Adrenal gland (tissue), 19 donors: ENCODE measurements at places on chromosomes 2 and 18. TPM values are rescaled to one million over a fixed set of nuclear protein-coding genes. Genes with fewer than 3 reads are reported as not detected.

DNA sequence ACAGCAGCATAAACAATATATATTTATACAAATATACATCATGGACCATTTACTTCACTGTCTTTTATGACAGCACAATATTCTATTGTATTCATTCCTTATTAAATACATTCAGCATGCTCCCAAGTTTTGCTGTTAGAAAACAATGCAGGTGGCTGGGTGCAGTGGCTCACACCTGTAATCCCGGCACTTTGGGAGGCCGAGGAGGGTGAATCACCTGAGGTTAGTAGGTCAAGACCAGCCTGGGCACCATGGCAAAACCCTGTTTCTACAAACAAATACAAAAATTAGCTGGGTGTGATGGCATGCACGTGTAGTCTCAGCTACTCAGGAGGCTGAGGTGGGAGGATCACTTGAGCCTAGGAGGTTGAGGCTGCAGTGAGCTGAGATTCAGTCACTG is 39.0 kb downstream of the NPC1 start:
- DNase-seq, result no peak

DNA sequence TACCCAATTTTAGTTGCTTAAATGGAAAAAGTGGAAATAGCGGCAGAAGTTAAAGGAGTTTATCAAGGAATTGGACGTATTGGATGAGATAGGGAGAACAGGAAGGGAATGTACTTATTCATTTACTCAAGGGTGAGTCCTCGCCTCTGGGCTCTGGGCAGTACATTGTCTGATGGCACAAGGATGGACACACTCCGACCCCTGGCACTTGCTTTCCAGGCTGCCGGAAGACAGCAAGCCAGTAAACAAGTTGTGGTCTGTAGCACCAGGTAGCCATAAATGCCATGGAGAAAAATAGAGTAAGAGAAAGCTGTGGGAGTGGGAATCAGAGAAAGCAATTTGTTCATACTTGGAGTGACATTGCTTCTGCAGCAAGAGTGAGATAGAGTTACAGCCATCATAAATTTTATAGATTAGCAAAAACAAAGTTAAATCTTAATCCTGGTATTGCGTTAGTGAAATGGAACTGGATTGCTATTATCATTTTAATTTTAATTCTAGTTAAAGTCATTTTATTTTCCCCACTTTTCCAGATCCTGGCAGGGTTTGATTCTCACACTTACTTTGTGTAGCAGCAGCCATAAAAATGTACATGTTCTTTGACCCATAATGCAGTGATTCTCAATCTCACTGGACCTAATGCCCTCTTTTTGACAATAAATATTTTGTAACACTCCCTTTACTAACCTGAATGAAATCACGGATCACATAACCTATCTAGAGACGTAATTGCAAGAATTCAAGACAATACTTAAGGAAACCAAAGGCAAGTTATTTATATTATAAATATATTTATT is 135.8 kb upstream of the BCL2L11 start:
- no peak for DNase-seq

The IL1RN gene
- not detected for total RNA-seq

DNA sequence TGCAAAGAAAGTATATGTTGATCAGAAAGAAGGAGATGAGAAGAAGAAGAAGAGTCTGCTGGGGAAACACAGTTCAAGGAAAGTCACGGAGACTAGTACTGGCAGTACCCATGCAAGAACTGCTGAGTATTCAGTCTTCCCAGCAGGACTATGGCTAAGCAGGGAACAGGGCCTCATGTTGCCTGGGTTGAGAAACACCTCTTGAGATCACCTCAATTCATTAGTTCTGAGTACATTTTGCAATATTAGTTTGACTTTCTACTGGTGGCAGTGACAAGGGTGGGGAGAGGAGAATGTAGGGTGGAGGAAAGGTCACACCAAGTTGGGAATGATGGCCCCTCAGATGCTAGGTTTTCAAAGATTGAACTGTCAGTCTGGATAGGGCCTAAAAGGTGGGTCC is 50.5 kb downstream of the MRPL33 start:
- no peak for DNase-seq

The NMUR1 gene
- total RNA-seq, result 1.8 TPM

The KANSL1L gene
- 36.3 TPM for total RNA-seq

- no peak for DNase-seq
Measured at GRCh38 chr18:10152475-10152874, 238.7 kb downstream of the VAPA start.

DNA sequence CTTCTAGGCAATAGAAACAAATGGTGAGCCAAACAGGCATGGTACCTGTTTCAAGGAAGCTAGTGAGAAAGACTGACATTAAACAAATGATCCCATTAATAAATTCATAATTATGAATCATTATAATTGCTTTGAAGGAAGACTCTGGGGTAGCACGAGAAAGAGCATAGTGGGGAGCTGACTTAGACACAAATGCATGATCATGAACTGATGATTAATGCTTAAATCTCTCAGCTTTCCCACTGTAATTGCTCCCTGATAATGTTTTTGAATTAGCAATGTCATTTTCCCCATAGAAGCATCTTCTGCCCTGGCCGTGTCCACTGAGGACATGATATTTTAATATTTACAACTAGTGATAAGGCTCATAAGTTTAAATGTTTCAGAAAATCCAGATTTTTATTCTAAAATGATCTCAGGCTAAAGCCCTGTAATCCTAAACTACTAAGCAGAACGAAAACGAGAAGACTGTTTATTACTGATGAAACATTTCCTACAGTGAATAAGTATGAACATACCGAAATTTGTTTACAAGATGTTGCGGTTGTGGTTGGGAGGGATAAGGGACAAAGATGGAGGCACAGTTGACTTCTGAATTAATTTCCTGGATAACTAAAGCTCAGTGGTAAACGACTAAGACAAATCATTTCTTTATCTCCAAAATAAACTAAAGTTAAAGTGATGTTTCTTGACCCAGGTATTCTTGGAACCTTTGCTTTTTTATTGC is 47.3 kb upstream of the TACR1 start:
- DNase-seq, result no peak

The AMER3 gene
- total RNA-seq, result 0.41 TPM

DNA sequence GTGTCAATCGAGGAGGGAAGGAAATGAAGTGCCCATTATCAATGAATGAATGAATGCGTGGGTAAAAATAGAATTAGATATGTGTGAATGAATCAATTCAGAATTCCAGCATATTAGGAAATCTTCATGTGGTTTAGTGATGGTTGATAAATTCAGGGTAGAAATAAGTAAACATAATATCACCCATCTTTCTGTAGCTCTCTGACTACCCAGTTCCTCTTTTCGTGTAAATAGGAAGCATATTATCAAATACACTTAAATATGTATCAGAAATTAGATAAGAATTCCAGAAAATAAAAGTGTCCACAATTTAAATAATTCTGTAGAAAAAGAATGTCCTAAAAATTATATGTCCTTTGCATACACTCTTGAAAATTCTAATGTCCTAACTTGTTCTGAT is 552.9 kb upstream of the LRATD1 start:
- DNase-seq, result no peak

DNA sequence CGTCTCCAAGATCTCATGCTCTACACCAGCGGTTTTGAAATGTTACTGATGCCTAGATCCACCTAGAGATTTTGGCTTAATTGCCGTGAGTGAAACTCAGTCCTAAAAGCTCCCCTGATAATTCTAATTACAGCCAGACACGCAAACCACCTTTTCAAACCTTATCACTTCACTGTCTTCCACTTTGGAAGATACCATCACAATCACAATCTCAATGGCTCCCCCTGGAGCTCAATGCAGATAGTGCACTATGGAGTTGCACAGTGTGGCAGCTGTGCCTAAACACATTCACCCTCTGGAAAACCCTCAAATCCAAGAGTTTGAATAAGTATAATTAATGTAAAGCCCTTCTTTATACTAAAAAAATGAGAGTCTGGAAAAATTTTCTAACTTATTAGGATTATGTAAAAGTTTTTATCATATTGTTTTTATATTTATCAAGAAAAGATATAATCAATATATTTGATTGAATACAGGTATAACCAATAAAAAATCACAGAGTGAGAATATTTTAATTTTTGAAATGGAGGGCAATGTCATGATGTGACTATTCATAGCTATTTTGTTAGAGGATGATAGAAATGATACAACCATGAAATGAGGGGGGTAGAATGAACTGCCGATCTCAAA is 102.9 kb upstream of the SLC8A1 start:
- DNase-seq, result peak; percentile 91

DNA sequence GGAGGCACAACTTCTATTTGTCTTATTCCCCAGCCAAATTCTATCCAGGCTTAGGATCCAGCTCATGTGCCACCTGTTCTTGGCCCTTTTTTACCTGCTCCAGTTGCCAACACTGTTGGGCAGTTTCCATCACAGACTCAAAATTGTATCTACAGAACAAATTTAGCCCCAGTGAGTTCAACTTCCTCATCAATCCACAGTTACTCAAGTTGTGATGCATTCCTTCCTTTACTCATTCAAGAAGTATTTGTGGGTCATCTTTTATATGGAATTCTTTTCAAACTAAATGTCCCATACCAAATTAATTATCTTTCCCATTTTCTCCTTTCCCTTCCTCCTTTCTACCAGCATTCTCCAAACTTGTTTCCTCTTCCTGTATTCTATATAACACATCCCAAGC is 12.7 kb upstream of the DDX18 start:
- DNase-seq, result no peak

The TUBA3D gene
- total RNA-seq, result not detected

DNA sequence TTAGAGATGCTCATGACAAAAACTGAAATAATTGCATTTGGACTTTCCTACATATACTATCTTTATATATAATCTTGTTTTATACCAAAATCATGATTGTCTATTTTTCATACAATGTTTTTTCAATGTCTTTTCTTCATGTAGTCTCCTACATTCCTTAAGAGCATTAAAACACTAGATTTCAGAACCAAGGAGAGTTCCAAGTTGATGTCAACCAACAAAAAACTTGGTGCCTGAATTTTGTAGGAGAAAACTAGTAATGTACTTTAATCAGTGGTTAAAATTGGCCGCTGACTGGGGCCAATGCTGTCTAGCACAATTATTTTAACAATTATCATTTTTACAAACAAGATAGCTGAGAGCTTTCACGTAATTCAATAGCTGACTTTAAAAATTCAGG is 678.8 kb downstream of the DCC start:
- no peak for DNase-seq

The TMEM247 gene
- total RNA-seq, result not detected

The MRPS5 gene
- 60.6 TPM for total RNA-seq

DNA sequence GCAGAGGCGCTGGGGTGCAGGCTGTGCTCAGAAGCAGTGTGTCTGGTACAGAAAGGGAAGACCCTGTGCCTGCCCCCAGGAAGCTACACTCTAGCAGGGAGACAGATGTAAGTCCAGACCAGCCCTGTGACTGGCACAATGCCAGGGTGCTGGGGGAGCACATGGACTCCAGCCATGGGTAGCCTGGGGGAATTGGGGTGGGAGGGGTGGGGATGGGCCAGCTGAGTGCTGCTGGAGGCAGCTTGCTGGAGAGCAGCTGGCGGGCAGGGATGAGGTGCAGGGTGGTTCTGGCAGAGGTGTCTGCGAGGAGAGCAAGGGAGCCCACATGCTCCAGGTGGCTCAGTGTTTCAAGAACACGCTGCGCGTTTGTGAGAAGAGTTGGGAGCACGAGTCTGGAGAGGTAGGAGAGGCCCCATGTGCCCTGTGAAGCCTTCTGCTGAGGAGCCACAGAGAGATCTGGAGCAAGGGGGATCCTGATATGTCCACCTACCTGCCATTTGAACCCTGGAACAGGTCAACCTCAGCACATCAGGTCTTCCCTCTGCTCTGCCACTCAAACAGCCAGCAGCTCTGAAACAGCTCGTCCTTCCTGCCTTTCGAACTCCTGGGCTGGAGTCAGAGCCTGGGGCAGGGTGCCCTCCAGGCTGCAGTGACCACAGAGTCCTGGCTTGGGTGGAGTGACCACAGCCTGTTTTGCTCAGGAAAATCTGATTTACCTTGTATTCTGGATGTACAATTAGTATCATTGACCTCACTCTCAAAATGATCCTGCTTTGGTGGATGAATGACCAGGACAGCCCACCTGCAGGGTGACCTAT is 15.1 kb downstream of the ALLC start:
- no peak for DNase-seq

The BCL11A gene
- total RNA-seq, result 4.4 TPM

- no peak for DNase-seq
Measured at GRCh38 chr2:221467610-221468009, 104.5 kb downstream of the EPHA4 start.

The CHRNG gene
- total RNA-seq, result 0.22 TPM

DNA sequence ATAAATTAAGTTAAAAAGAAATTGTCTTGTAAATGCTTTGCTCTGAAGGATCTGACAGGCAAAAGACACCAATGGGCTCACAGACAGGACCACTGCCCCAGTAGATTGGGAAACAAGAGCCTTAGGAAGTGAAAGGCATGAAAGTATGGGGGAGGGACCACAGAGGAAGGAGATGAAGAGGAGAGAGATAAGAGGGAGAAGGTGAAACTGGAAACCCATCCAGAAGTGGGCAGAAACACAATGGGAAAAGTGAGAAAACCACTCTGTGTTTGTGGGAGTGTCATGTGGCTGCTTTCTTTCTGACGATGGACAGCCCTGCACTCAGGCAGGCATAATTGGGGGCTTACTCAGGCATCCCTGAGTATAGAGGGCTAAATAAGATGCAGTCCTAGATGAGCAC is 101.5 kb upstream of the STON1 start:
- no peak for DNase-seq

The ANKRD23 gene
- 3.5 TPM for total RNA-seq
